ENCODE measurements at places on chromosomes 2 and 18.

- no peak for DNase-seq
Observed at GRCh38 chr2:74074487-74074886, 73.2 kb downstream of the BOLA3 start.

DNA sequence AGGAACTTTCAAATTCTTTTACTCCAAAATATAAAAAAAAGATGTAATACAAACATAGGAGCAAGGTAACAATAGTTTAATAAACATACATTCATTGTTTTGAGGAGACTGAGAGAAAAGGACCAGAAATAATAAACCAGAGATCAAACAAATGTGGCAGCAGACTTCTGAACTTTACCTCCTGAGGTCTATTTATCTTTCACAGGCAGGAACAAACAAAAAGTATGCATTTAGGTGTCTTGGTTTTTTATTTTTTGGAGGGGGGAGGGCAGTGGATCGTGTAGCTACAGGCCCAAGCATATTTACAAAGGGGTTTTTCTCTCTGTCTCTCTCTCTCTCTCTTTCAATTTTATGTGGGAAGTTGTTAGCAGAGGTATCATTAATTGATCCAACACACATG is 5.6 kb downstream of the PPP4R1 start:
- no peak for DNase-seq

GRCh38 chr2:38991899-38992298 is 102.2 kb downstream of the ARHGEF33 start:
- DNase-seq: no peak

- no peak for DNase-seq
Observed at GRCh38 chr2:133953524-133953923, 300.3 kb upstream of the MGAT5 start.

DNA sequence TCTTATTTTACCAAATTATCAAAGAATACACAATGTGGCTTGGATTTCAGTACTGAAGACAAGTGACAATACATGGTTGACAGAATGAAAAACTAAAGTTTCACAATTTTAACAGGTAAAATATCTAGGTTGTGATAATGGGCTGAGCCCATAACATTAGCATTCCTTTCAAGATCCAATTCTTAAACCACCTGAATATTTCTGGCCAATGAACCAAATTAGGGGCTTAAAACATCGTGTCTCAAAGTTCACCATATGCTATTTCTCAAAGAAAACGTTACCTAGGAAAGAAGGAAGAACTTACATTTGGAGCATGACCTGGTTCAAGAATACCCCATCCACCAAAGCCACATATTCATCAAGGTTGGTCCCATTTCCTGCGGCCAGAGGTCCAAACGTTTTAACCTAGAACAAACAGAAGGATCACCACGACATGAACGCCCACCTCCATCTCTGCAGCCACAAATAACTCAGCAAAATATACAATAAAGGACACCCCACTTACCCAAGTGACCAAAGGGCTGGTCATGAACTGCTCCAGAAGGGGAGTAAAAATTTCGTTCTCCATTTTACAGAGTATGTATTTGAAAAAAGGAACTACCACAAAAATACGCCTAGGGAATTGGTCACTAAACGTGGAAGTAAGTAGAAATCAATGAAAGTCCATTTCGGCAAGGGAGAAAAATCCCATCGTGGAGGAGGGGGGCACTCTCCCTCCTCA is 984 bp downstream of the CCDC88A start:
- DNase-seq: no peak
